HCT116 (cell line): ENCODE measurements at places on chromosomes 5 and 9. TPM values are rescaled to one million over a fixed set of nuclear protein-coding genes. Genes with fewer than 3 reads are reported as not detected.

SPATA24 gene
- 3.1 TPM for total RNA-seq

DND1 gene
- 2.3 TPM for total RNA-seq

ABHD17B gene
- total RNA-seq: 17.0 TPM

DNA sequence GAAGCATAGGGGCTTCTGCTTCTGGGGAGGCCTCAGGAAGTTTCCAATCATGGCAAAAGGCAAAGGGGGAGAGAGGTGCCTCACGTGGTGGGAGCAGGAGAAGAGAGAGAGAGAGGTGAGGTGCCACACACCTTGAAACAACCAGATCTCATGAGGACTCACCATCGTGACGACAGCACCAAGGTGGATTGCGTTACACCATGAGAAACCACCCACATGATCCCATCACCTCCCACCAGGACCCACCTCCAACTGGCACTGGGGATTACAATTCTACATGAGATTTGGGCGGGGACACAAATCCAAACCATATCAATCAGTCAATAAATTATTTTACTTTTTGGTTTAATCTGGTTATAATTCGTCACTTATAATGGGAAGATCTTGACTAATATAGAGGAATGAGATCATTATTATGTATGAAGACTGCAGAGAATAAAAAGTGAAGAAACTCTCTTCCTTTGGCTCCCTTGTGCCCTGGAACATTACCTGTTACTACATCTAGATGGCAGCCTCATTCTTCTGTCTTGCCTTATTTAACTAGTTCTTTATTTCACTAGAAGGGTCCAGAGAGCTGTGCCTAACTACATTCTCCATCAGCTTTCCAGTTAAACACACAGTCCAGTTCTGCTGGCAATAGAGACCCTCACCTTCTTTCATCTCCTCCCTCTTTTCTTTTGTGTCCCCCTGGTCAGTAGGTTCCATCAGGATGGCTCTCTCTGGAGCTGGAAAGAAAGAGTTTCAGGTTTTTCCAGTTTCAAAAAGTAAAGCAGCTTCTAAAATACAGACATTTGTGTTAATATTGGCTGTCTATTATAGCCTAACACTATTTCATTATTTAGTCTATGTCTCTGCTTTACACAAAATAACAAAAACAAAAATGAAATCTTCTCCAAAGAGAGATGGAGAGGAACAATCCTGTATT lies 21.7 kb upstream of the SPINK7 start:
- H3K4me1 ChIP-seq: no peaks in the 10 kb centered on the region
- H3K36me3 ChIP-seq: no peaks in the 10 kb centered on the region
- H3K27me3 ChIP-seq: peaks cover 20% of the 10 kb centered on the region; the same call in 1 of the 2 replicates

DNA sequence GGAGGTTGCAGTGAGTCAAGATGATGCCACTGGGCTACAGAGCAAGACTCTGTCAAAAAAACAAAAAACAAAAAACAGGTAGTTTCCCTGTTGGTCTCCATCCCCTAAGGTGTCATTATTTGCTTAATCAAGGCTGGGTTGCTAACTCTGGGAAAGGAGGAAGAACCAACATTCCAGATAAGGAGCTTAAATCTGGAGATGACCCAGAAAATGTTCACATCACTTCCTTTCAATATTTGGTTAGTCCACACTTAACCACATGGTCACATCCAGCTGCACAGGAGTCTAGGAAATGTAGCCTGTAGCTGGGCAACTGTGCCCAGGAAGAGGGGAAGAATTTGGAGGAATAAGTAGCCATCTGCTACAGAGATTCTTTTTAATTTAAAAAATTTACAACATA lies 25.9 kb upstream of the MEGF9 start:
- no peaks in the 10 kb centered on the region for H3K36me3 ChIP-seq
- H3K27me3 ChIP-seq: no peaks in the 10 kb centered on the region
- no peak overlapping the region for H3K27ac ChIP-seq
- no peak overlapping the region for H3K4me3 ChIP-seq
- no peak for DNase-seq
- no peaks in the 10 kb centered on the region for H3K4me1 ChIP-seq

GRCh38 chr5:112479418-112479817 lies 60.3 kb upstream of the EPB41L4A start:
- H3K27me3 ChIP-seq: no peaks in the 10 kb centered on the region
- H3K4me1 ChIP-seq: peaks cover 11% of the 10 kb centered on the region; the same call in 1 of the 2 replicates
- H3K27ac ChIP-seq: no peak overlapping the region
- no peaks in the 10 kb centered on the region for H3K36me3 ChIP-seq
- no peak for DNase-seq

DNA sequence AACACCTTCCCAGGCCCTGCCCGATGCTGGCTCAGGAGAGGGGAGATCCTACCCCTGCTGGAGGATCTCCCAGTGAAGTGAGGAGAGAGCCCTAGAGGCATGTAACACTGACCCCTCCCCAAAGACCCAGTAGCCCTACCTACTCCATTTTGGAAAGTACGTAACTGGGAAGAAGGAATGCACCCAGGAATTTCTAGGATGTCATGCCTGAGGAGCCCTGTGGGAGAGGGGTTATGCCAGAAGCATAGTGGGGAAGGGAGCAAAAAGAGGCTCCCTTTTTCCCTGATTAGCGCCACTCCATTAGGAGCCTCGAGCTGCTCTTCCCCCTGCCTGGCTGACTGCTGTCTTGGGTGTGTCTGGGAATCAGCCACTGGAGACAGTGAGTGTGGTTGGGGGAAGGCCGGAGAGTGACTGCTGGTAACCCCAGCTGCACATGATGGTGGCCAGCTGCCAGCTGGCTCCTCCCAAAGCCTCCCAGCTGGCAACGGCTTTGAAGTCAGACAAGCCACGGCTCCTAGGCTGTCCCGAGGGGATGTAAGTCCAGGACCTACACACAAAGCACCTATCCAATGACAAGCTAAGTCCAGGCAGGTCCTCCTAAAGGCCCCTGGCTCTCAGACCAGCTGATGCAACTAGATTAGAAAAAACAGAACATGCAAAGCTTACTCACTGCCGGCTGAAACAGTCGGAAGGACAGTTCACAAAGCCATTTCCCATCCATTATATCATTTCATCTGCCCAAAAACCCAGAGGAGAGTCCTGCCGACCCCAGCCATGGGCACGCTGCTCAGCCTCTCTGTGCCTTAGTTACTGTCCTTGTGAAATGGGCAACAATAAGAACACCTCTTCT lies 136.5 kb upstream of the ABCA1 start:
- DNase-seq: no peak
- H3K27ac ChIP-seq: no peak overlapping the region
- no peaks in the 10 kb centered on the region for H3K36me3 ChIP-seq

GRCh38 chr9:5832538-5833529 lies at the start of gene ERMP1:
TSS of gene ERMP1 (minus strand) at chr9:5833117. CDS start at chr9:5833027, 90 bp downstream.
- H3K27me3 ChIP-seq: no peaks in the 10 kb centered on the region
- peak within 1 kb of the TSS; percentile 57 for H3K4me3 ChIP-seq
- peak within 1 kb of the TSS; percentile 86 for H3K27ac ChIP-seq
